Urothelium cell line (cell line): ENCODE measurements at places on chromosomes 12 and 14.

DNA sequence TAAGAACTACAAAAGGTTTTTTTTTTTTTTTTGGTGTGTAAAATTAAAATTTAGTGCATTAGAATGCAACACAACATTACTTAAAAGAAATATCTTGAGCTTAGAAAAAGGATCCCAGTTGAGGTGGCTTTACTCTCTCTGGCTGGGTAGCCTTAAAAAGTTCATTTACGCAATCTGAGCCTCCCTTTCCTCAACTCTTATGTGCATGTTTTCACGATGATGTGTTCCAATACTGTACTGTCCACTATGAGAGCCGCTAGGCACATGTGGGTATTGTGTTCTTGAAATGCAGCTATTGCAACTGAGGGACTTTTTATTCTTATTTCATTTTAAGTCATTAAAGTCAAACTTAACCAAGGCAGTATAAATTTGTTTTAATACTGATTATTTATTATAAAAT lies 460.9 kb upstream of the SYT1 start:
- DNase-seq = peak; percentile 2

DNA sequence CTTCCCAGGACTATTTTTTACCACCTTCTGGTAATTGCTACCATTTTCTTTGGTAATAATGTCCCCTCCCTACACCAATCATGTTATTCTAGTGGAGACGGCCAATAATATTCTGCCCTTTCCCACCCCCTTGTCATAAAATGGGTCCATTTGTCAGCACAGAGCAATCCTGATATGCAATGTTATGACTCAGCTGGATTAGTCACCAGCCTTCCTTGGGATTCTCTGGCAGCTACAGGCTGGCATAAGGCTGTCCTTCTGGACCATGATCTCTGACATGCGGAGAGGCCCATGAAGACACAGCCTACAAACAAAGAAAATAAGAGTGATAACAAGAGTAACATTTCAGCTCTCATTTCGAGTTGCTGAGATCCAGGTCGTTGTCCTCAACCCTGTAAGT lies 222.0 kb upstream of the CPNE8 start:
- DNase-seq = peak; percentile 79

GRCh38 chr12:21301-22189 lies 45.0 kb upstream of the IQSEC3 start:
- DNase-seq = no peak

DNA sequence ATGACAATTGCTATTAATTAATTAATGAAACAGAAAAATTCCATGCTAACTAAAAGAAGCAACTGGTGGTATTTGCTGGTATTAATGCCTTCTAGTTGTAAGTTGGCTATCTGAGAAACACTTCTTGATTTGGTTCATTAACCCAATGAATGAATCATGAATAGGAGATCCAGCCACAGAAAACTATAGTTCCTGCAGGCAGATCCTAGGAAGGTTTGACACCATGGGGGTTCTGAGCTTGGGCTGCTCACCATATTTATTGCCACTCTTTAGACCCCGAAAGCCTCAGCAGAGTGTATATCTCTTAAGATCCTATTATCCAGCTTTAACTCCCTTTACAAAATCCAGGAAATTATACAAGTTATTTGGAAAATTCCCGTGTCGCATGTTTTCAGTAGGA lies 81.4 kb upstream of the REP15 start:
- DNase-seq = no peak

GRCh38 chr14:34052658-34053014 lies 101.8 kb upstream of the EGLN3 start:
- DNase-seq = peak; percentile 80

DNA sequence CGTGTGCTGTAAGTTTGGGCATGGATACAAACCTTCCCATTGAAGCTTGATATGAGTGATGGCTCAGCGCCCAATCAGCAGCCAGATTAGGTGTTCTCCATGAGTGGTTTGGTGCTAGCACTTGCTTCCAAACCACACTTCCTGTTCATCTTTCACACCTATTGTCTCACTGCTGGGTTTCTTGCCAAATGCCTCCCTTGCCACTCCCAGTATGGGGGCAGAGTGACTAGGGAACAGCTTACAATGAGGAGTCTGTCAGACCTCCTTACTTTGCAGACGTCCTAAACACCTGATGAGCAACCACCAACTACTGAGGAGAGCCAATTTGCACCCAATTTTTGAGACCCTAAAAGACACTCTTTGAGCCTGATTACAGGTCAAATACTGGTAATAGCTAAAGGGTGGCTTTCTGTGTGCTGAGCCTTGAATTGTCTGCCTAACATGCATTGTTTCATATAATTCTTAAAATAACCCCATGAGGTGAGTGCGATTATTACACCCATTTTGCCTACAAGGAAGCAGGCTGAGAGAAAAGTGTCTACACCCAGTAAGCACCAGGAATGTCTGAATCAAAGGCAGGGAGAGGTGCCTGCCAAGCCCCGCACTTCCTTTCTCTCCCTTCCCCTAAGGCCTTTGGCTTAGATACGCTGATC lies 48.4 kb upstream of the FOS start:
- peak; percentile 80 for DNase-seq
